ENCODE measurements at places on chromosomes 13 and 19.
A peak's percentile ranks its signal among the peaks of the same experiment; 100 is the strongest.

- DNase-seq: no peak
- H3K4me3 ChIP-seq: no peak overlapping the region
- H3K27me3 ChIP-seq: peaks cover 5% of the 10 kb centered on the region
- no peaks in the 10 kb centered on the region for H3K4me1 ChIP-seq
- peaks cover 2% of the 10 kb centered on the region for H3K36me3 ChIP-seq
Measured at GRCh38 chr13:103099722-103100293, 33.6 kb upstream of the SLC10A2 start.

- H3K4me1 ChIP-seq: peaks cover 61% of the 10 kb centered on the region
- no peak for DNase-seq
- H3K4me3 ChIP-seq: peak overlapping the region; percentile 68
Measured at GRCh38 chr13:31898378-31899071, 133.0 kb upstream of the FRY start.

DNA sequence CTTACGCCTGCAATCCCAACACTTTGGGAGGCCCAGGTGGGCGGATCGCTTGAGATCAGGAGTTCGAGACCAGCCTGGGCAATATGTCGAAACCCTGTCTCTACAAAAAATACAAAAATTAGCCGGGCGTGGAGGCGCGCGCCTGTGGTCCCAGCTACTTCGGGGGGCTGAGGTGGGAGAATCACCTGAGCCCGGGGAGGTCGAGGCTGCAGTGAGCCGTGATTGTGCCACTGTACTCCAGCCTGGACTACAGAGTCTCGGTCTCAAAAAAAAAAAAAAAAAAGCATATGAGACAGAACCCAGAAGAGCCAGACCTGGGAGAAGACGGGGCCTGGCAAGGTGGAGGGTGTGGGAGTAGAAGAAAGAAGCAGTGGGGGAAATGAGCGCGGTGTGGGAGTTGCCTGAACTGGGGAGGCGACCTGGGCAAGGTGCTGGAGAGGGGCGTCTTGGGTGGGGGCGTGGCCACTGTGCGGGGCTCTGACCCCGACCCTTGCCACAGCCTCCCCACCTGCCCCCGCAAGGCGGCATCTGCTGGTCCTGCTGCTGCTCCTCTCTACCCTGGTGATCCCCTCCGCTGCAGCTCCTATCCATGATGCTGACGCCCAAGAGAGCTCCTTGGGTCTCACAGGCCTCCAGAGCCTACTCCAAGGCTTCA is 533 bp downstream of the DKKL1 start:
- peaks cover 6% of the 10 kb centered on the region for H3K36me3 ChIP-seq
- DNase-seq: no peak
- no peak overlapping the region for H3K27ac ChIP-seq
- H3K4me1 ChIP-seq: peaks cover 20% of the 10 kb centered on the region

GRCh38 chr19:1171755-1172352 is 2.2 kb downstream of the SBNO2 start:
- H3K27me3 ChIP-seq: no peaks in the 10 kb centered on the region
- H3K4me3 ChIP-seq: peak overlapping the region; percentile 89
- H3K4me1 ChIP-seq: peaks cover 26% of the 10 kb centered on the region

DNA sequence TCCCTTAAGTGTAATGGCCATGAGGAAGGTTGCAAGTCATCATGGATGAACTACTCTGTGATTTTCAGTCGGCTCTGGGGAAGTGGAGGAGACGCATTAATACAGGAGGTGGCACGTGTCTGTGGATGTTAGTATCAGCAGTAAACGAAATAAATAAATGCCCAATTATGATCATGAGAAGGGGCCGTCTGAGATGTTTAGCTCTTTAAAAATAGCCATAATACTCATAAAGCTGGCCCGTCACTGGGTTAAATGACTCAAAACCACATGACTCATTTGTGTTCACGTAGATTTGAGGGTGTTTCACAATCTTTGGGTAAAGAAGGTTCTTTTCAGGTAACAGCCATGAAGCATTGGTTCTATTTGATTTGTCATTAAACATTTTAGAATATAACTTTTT is 620.6 kb downstream of the GPC6 start:
- H3K27ac ChIP-seq: no peak overlapping the region
- no peak overlapping the region for H3K4me3 ChIP-seq
- no peaks in the 10 kb centered on the region for H3K27me3 ChIP-seq

- no peaks in the 10 kb centered on the region for H3K36me3 ChIP-seq
- H3K27me3 ChIP-seq: peaks cover 5% of the 10 kb centered on the region
- DNase-seq: no peak
- H3K27ac ChIP-seq: no peak overlapping the region
Measured at GRCh38 chr13:26653310-26653709, 95.8 kb downstream of the WASF3 start.

GRCh38 chr13:44211704-44212346 is 161.8 kb upstream of the SERP2 start:
- no peaks in the 10 kb centered on the region for H3K4me1 ChIP-seq
- no peak overlapping the region for H3K4me3 ChIP-seq
- peaks cover 31% of the 10 kb centered on the region for H3K27me3 ChIP-seq
- H3K36me3 ChIP-seq: peaks cover 2% of the 10 kb centered on the region

DNA sequence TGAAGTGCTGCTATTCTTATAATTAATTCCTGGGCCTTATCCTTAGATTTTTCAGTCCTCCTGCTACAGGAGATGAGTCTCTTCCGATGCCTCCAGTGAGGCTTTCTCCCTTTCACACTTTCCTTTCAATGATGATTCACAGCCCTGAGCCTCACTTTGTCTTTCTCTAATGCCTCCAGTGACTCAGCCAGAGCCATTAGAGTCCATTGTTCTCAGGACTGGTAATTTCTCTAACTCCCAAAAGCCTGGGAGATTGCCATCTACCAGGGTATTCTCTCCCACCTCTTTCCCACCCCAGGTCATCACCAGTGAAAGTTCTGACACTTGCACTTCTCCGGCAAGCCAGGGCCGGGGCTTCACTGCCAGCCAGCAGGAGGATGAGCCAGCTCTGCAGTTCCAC is 49.6 kb upstream of the ARGLU1 start:
- peaks cover 37% of the 10 kb centered on the region for H3K27me3 ChIP-seq
- peaks cover 2% of the 10 kb centered on the region for H3K36me3 ChIP-seq
- H3K4me1 ChIP-seq: peaks cover 3% of the 10 kb centered on the region

DNA sequence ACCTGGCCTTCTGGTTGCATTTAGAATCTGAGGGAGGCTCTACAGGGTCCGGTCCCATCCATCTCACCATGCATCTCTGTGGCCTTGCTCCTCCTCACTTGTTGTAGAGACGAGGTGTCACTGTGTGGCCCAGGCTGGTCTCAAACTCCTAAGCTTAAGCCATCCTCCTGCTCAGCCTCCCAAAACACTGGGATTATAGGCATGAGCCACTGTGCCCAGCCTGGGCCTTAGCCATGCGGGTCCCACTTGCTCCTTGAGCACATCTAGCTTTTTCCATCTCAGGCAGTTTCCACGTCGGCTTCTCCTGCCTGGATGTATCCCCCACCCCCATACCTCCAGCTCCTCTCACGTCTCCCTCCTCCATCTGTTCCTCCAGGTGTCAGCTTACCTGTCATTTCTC is 9.8 kb downstream of the ELSPBP1 start:
- H3K27me3 ChIP-seq: peaks cover 29% of the 10 kb centered on the region
- no peaks in the 10 kb centered on the region for H3K4me1 ChIP-seq
- H3K27ac ChIP-seq: no peak overlapping the region
- H3K4me3 ChIP-seq: no peak overlapping the region
- peaks cover 9% of the 10 kb centered on the region for H3K36me3 ChIP-seq

GRCh38 chr19:34363094-34363493 is 1.9 kb upstream of the GPI start:
- no peak for DNase-seq
- H3K27me3 ChIP-seq: no peaks in the 10 kb centered on the region
- no peak overlapping the region for H3K4me3 ChIP-seq
- no peak overlapping the region for H3K27ac ChIP-seq
- H3K36me3 ChIP-seq: peaks cover under 1% of the 10 kb centered on the region

Data from T-helper 17 cell (primary cell).